ENCODE measurements at places on chromosomes 11 and 22. TPM values are rescaled to one million over a fixed set of nuclear protein-coding genes. Genes with fewer than 3 reads are reported as not detected.

ATXN10 gene
- total RNA-seq: 138 TPM

SPDYC gene
- not detected for total RNA-seq

VPREB1 gene
- total RNA-seq: not detected

ANGPTL5 gene
- not detected for total RNA-seq

ADM2 gene
- 3.2 TPM for total RNA-seq

TEX12 gene
- not detected for total RNA-seq

Measured in bladder microvascular endothelial cell (primary cell).